ENCODE measurements at places on chromosomes 7 and 10. TPM values are rescaled to one million over a fixed set of nuclear protein-coding genes. Genes with fewer than 3 reads are reported as not detected.

DNA sequence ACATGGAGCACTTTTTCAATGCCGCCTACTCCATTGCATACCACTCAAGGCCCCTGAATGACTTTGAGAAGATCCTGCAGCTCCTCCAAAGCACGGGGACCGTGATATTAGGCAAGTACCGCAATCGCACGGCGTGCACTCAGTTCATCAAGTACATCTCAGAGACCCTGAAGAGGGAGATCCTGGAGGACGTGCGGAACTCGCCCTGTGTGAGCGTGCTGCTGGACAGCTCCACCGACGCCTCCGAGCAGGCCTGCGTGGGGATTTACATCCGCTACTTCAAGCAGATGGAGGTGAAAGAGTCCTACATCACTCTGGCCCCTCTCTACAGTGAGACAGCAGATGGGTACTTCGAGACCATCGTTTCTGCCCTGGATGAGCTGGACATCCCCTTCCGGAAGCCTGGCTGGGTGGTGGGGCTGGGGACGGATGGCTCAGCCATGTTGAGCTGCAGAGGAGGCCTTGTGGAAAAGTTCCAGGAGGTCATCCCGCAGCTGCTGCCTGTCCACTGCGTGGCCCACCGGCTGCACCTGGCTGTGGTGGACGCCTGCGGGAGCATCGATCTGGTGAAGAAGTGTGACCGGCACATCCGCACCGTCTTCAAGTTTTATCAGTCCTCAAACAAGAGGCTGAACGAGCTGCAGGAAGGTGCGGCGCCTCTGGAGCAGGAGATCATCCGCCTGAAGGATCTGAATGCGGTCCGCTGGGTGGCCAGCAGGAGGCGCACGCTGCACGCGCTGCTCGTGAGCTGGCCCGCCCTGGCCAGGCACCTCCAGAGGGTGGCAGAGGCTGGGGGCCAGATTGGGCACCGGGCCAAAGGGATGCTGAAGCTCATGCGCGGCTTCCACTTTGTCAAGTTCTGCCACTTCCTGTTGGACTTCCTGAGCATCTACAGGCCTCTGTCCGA lies 12.7 kb upstream of the ATP6V0E2 start:
- peaks cover 37% of the 10 kb centered on the region for H3K36me3 ChIP-seq
- DNase-seq = no peak
- no peak overlapping the region for H3K4me3 ChIP-seq

GRCh38 chr7:106110238-106110560 lies 1.9 kb downstream of the SYPL1 start:
- no peak for DNase-seq
- peaks cover 58% of the 10 kb centered on the region for H3K4me1 ChIP-seq
- no peaks in the 10 kb centered on the region for H3K36me3 ChIP-seq
- H3K27ac ChIP-seq = peak overlapping the region; percentile 100

DNA sequence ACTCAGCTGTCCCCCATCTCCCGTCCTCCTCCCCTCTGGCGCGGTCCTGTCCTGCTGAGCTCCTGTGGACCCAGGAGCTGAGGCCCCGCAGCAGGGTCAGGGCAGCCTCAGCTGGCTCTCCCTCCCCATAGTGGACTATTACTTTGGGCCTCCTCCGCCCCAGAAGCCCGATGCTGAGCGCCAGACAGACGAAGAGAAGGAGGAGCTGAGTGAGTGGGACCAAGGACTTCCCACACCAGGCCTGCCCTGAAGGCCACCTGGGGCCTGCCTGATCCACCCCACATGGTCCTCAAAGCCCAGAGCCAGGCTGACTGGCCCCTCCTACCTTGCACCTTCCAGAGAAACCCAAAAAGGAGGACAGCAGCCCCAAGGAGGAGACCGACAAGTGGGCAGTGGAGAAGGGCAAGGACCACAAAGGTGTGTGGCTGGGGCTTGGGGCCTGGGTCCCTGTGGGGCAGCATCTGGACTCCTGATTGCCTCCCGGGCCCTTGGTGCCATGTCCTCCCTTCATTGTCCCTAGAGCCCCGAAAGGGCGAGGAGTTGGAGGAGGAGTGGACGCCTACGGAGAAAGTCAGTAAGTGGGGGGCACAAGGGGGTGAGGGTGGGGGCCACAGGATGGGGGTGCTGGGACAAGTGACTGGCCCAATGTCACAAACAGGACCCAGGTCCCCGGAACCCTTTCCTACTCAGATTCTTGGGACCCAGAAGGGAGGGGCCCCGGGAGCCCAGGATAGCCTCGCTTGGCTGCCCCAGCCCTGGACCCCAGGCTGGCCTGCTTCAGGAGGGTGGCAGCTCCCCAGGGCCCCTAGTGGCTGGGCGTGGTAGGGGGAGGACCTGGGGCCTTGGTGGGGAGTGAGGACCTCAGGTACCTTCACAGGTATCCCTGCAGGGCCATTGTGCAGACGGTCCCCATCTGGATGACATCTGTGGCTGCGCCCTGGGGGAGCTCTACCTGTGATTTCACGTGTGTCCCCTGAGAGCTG lies 4.9 kb downstream of the AEBP1 start:
- H3K27me3 ChIP-seq = peaks cover 14% of the 10 kb centered on the region
- H3K27ac ChIP-seq = no peak overlapping the region
- no peak for DNase-seq
- peaks cover 8% of the 10 kb centered on the region for H3K36me3 ChIP-seq
- peaks cover 23% of the 10 kb centered on the region for H3K4me1 ChIP-seq

- no peaks in the 10 kb centered on the region for H3K27me3 ChIP-seq
- H3K27ac ChIP-seq = peak overlapping the region; percentile 90
- DNase-seq = no peak
- H3K36me3 ChIP-seq = no peaks in the 10 kb centered on the region
Measured at GRCh38 chr10:100372415-100373297, 25.6 kb downstream of the SCD start.

- DNase-seq = no peak
- H3K27me3 ChIP-seq = no peaks in the 10 kb centered on the region
- peaks cover 2% of the 10 kb centered on the region for H3K4me1 ChIP-seq
Measured at GRCh38 chr10:36688717-36689116, 436.7 kb upstream of the ANKRD30A start.

- peaks cover 57% of the 10 kb centered on the region for H3K4me1 ChIP-seq
- H3K27ac ChIP-seq = peak overlapping the region; percentile 68
- no peaks in the 10 kb centered on the region for H3K27me3 ChIP-seq
- no peaks in the 10 kb centered on the region for H3K36me3 ChIP-seq
- no peak overlapping the region for H3K4me3 ChIP-seq
- DNase-seq = no peak
Measured at GRCh38 chr10:581776-582330, 107.6 kb downstream of the DIP2C start.

GRCh38 chr7:45196374-45196773 lies 38.8 kb downstream of the RAMP3 start:
- peaks cover 9% of the 10 kb centered on the region for H3K4me1 ChIP-seq
- H3K36me3 ChIP-seq = no peaks in the 10 kb centered on the region
- no peak overlapping the region for H3K4me3 ChIP-seq
- no peak overlapping the region for H3K27ac ChIP-seq
- no peaks in the 10 kb centered on the region for H3K27me3 ChIP-seq

- no peak for DNase-seq
- no peak overlapping the region for H3K27ac ChIP-seq
- H3K4me1 ChIP-seq = no peaks in the 10 kb centered on the region
- peaks cover 16% of the 10 kb centered on the region for H3K36me3 ChIP-seq
- H3K27me3 ChIP-seq = no peaks in the 10 kb centered on the region
Measured at GRCh38 chr10:127132451-127132850, 63.9 kb downstream of the INSYN2A start.

The RELN gene
- polyA plus RNA-seq = not detected

The AMZ1 gene
- polyA plus RNA-seq = not detected

The KLF14 gene
- not detected for polyA plus RNA-seq
